Body of pancreas (tissue), 4 donors: ENCODE measurements at places on chromosomes 16 and 17. TPM values are rescaled to one million over a fixed set of nuclear protein-coding genes. Genes with fewer than 3 reads are reported as not detected.

Gene CD7
- not detected for total RNA-seq

- no peaks in the 10 kb centered on the region for H3K27me3 ChIP-seq
- H3K4me3 ChIP-seq, result no peak overlapping the region
- H3K36me3 ChIP-seq, result no peaks in the 10 kb centered on the region
- H3K27ac ChIP-seq, result no peak overlapping the region
- no peaks in the 10 kb centered on the region for H3K4me1 ChIP-seq
Observed at GRCh38 chr17:40530531-40530994, 29.1 kb upstream of the TNS4 start.

DNA sequence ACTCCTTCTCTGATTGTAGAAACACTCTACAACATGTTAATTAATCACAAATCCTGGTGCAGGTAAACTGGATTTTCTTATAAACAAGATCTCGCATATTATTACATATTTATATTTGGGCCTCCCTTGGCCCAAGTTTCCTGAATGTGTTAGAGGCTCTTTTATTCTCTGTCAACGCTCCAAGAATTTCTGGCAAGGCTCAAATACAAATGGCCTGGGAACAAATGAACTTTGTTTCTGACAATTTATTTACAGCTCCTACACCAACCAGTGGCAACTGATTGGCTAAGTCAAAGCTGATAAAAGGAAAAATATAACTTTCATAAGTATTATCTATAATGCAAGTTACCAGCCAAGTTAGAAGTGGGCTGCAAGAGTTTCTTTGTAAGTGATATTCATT is 64.9 kb upstream of the CORO6 start:
- no peak for DNase-seq
- no peak overlapping the region for H3K4me3 ChIP-seq
- H3K27ac ChIP-seq, result peak overlapping the region; percentile 14
- no peaks in the 10 kb centered on the region for H3K27me3 ChIP-seq
- H3K36me3 ChIP-seq, result no peaks in the 10 kb centered on the region

Gene RUNDC3A
- total RNA-seq, result not detected

GRCh38 chr17:43135454-43135819 is 10.3 kb upstream of the BRCA1 start:
- no peaks in the 10 kb centered on the region for H3K4me1 ChIP-seq
- H3K27ac ChIP-seq, result no peak overlapping the region
- DNase-seq, result no peak
- peaks cover 3% of the 10 kb centered on the region for H3K36me3 ChIP-seq

- H3K4me3 ChIP-seq, result no peak overlapping the region
- H3K27ac ChIP-seq, result no peak overlapping the region
Observed at GRCh38 chr16:57145046-57146021, 40.5 kb downstream of the PSME3IP1 start.
